Small intestine (tissue), 16 donors: ENCODE measurements at places on chromosomes 7 and 10.

DNA sequence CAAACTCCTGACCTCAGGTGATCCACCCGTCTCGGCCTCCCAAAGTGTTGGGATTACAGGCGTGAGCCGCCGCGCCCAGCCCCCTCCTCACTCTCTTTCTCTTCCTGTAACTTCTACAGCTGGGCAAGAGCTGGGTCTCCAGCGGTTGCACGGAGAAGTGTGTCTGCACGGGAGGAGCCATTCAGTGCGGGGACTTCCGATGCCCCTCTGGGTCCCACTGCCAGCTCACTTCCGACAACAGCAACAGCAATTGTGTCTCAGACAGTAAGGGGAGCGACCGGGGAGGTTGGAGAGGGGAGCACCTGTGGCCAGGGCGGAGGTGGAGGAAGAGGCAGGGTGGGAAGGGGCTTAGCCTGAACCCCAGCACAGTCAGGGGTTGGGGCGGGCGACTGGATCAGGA lies 41.4 kb downstream of the EPHB4 start:
- no peak for DNase-seq

GRCh38 chr10:7520507-7521485 lies 110.0 kb upstream of the SFMBT2 start:
- no peak for DNase-seq

DNA sequence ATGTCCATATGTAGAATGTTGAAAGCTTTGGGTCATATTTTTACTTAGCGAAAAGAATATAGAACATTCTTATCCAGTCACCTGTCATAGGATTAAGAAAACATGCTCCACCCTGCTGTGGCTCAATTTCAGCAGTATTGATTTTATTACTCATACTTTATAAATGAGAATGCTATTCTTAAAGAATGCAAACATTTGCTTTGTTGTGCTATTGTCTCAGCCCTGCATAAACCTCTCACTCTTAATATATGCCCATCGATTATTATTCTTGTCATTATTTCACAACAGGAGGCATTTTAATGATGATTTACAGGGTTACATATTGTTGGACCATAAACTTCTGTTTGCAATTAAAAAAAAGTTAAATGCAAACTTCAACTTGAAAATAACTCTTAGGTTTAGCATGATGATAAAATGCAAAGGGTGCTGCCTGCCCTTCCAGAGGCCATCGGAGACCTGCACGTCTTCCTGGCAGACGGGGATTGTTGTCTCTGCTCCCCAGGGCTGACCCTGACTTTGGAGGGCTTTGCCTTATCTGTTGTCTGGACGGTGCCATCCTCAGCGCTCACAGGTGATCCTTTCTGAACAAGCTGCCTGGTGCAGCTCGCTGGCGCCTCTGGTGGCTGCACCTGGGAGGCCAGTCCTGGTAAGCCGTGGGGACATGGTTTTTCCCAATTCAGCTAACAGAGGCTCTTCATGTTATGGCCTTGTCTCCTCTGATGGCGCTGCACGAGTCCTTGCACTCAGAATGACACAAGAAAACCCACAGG lies 50.0 kb upstream of the SHH start:
- peak; percentile 40 for DNase-seq

DNA sequence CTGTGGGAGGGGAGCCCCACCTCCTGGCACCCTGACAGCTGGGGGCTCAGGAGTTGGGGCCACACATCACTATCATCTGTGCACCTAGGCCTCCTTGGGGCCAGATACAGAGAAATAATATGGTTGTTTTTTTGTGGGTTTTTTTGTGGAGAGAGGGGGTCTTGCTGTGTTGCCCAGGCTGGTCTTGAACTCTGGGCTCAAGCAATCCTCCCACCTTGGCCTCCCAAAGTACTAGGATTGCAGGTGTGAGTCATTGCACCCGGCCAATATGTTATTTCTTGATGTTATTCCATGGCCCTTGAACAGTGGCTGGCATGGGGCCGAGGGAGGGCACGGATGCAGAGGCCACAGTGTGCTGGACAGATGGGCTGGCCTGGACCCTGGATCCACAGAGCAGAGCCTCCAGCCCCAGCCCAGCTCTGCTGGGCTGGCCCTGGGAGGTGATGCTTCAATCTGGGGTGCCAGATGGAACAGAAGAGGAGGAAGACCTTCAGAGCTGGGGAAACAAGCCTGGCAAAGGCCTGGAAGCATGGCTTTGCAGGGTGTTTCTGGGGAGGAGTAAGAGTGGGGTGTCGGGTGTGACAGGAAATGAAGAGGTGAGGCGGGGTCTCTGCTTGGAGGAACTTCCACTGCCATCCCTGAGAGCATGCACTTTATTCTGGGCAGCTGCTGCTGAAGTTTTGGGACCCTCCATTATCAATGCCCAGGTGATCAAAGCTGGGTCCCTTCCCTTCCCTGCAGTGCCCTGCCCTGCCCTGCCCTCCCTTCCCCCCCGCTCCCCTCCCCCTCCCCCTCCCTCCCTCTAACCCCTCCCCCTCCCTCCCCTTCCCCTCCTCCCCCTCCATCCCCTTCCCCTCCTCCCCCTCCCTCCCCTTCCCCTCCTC lies 3.7 kb upstream of the FZD9 start:
- DNase-seq: no peak
